ENCODE measurements at places on chromosomes 7 and 10.
A peak's percentile ranks its signal among the peaks of the same experiment; 100 is the strongest.

DNA sequence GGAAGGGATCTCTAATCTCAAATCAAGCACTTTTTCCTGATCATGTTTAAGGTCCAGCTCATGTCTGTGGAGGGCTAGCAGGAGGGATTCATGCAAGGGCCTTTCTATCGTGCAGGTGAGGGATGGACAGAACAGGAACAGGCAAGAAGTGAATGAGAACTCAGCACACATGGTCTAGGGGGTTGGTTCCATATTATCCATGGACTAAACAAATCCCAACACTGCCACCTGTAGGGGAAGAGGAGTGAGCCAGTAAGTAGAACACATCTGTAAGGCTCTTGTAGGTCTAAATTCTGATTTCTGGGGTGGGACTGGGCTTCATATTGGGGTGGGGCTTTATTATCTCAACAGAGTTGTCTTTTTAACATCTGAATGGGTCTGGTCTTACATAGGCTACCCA lies 138.0 kb upstream of the TARP start:
- H3K4me1 ChIP-seq, result peaks cover 17% of the 10 kb centered on the region
- no peak overlapping the region for H3K27ac ChIP-seq
- no peak for DNase-seq
- no peak overlapping the region for H3K4me3 ChIP-seq

GRCh38 chr10:132494866-132495630 lies 42.5 kb upstream of the INPP5A start:
- H3K27me3 ChIP-seq, result peaks cover 6% of the 10 kb centered on the region
- no peak overlapping the region for H3K27ac ChIP-seq
- H3K36me3 ChIP-seq, result no peaks in the 10 kb centered on the region
- DNase-seq, result no peak
- H3K4me1 ChIP-seq, result no peaks in the 10 kb centered on the region

GRCh38 chr7:107932805-107933204 lies 41.8 kb downstream of the DLD start:
- H3K4me1 ChIP-seq, result no peaks in the 10 kb centered on the region
- DNase-seq, result no peak
- no peak overlapping the region for H3K27ac ChIP-seq
- H3K4me3 ChIP-seq, result no peak overlapping the region
- peaks cover 26% of the 10 kb centered on the region for H3K36me3 ChIP-seq

DNA sequence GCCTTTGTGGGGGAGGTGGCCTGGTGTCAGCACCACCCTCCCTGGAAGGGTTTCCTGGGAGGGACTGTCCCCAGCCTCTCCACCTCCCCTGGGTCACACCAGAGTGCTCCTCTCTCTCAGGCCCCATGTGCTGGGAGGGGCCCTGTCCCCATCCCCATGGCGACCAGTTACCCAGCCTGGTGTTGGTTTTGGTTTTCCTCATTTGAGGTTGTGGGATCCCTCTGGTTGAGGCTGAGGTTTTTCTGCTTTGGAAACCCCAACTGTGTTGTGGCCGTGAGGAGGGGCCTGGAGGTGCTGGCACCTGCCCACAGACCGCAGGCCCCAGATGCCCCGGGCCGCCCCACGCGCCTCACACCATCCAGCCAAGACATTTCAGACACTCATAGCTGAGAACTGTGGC lies 106.3 kb downstream of the GRK5 start:
- H3K4me1 ChIP-seq, result peaks cover 52% of the 10 kb centered on the region
- no peak overlapping the region for H3K27ac ChIP-seq
- peaks cover 37% of the 10 kb centered on the region for H3K27me3 ChIP-seq
- DNase-seq, result peak; percentile 62
- peaks cover 12% of the 10 kb centered on the region for H3K36me3 ChIP-seq

DNA sequence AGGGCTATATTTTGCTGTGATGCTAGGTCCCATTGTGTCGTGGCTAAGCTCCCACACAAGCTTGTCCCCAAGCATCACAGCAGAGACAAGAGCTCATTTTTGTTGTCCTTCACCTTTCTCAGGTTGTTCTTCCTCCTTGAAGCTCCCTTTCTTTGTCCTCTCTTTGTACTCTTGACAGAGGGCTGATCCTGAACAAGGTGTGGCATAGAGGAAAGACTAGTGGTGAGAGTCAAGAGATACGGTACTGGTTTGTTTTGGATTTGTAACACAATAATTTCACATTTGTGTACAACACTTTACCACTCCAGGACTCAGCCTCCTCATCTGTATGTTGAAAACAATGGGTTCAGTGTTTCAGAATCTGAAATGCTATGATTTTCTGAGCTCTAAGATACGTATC lies 41.0 kb downstream of the MAGI2 start:
- no peak overlapping the region for H3K4me3 ChIP-seq
- H3K36me3 ChIP-seq, result no peaks in the 10 kb centered on the region
- H3K27me3 ChIP-seq, result no peaks in the 10 kb centered on the region
- no peak overlapping the region for H3K27ac ChIP-seq
- H3K4me1 ChIP-seq, result no peaks in the 10 kb centered on the region

- no peak for DNase-seq
- no peak overlapping the region for H3K4me3 ChIP-seq
- no peak overlapping the region for H3K27ac ChIP-seq
Observed at GRCh38 chr7:117472335-117472734, 7.5 kb upstream of the CFTR start.

DNA sequence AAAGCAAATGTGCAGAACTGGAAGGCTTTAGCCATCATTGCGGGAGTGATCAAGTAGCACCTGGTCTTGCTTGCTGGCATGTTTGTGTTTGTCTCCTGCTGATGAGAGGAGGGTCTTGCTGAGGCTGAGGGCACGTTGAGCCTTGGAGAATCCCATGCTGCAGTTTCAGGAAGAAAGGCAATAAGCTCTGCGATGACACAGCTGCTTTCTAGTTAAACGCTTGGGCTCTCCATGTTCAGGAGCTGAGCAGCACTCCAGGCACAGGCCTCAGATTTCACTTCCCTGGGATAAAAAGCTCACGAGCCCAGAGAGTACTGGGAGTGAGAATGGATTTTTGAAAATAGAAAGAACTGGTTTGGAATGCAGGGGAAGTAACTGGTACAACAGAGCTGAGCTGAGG lies 100.8 kb downstream of the LRRC18 start:
- no peak for DNase-seq
- H3K27ac ChIP-seq, result no peak overlapping the region
- H3K4me1 ChIP-seq, result no peaks in the 10 kb centered on the region
- H3K27me3 ChIP-seq, result peaks cover 6% of the 10 kb centered on the region
- no peaks in the 10 kb centered on the region for H3K36me3 ChIP-seq

GRCh38 chr10:118407026-118407425 lies 64.9 kb upstream of the FAM204A start:
- no peak for DNase-seq

DNA sequence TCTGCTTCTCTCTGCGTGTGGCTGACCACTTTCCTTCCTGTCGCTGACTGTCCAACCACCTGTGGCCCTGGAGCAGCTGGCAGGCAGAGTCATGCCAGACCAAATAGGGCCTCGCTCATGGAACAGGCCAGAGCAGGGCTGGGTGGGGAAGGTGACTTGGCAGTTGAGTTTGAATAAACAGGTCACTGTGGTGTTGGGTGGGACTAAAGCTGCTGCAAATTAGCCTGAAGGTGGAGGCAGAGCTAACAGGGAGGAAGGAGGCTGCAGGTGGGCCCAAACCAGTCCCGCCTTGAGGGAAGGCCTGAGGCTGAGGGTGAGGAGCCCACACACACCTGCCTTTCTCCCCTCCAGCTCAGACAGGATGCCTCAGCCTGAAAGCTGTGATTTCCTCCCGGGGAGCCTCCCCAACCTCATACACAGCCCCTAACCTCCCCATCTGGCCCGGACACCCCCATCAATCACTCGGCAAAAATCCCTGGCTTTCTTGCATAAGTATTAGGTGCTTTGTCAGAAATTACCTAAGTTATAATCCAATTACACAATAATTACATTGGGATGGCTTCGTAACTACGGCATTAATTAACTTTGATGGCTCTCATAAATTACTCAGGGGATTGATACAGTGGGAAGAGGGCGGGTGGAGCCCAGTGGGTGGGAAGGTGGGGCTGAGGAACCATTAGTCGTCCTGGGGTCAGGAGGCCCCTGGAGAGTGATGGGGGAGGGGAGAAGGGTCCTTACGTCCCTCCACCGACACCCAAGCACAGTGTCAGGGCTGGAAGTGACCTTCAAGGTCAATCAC lies 97.7 kb upstream of the PCBD1 start:
- H3K4me3 ChIP-seq, result no peak overlapping the region
- DNase-seq, result peak; percentile 8
- no peaks in the 10 kb centered on the region for H3K27me3 ChIP-seq
- H3K27ac ChIP-seq, result no peak overlapping the region
- no peaks in the 10 kb centered on the region for H3K36me3 ChIP-seq
- H3K4me1 ChIP-seq, result peaks cover 26% of the 10 kb centered on the region

GRCh38 chr10:132387764-132388210 lies 9.2 kb upstream of the PWWP2B start:
- H3K4me1 ChIP-seq, result peaks cover 4% of the 10 kb centered on the region
- no peaks in the 10 kb centered on the region for H3K27me3 ChIP-seq
- peak overlapping the region; percentile 71 for H3K27ac ChIP-seq
- peak; percentile 76 for DNase-seq
- H3K36me3 ChIP-seq, result no peaks in the 10 kb centered on the region
- peak overlapping the region; percentile 22 for H3K4me3 ChIP-seq

DNA sequence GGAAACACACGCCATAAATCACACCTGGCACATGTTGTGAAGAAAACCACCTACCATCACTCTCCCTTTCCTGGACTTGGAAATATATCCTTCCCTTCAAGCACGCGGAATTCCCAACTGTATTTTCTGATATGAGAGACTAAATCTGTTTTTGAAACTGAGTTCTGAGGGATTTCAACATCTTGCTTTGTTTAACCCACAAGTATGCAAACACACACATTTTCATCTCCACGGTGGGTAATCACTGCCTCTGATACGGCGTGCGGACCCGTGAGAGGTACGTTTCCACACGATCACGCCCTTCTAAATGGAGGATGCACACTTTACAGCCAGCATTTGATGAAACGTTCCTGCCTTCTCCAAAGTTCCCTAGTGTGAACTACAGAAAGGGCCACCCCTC lies 83.4 kb downstream of the ZRANB1 start:
- H3K36me3 ChIP-seq, result no peaks in the 10 kb centered on the region
- H3K4me3 ChIP-seq, result no peak overlapping the region
- H3K27me3 ChIP-seq, result no peaks in the 10 kb centered on the region
- no peak overlapping the region for H3K27ac ChIP-seq

DNA sequence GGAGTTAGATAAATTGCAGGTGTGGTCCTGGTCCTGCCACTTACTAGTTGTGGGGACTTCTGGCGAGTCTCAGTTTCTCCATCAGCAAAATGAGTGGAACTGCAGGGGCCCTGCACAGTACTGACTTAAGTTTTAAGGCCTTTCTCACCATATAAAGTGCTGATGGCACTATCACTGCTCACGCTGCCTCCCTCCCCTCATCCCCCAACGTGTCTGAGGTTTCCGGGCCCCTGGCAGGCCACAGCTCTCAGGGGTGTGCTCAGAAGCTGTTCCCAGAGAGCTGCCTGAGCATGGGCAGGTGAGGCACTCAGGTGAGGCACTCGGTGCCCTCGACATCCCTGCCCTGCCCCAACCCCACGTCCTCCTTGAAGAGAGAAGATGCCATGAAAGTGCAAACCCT lies 74.2 kb downstream of the VOPP1 start:
- no peak for DNase-seq
- H3K36me3 ChIP-seq, result peaks cover 26% of the 10 kb centered on the region
- H3K27ac ChIP-seq, result peak overlapping the region; percentile 43
- no peak overlapping the region for H3K4me3 ChIP-seq
- H3K27me3 ChIP-seq, result no peaks in the 10 kb centered on the region

GRCh38 chr7:39402034-39402433 lies 164.2 kb upstream of the YAE1 start:
- H3K27ac ChIP-seq, result no peak overlapping the region
- H3K36me3 ChIP-seq, result no peaks in the 10 kb centered on the region
- H3K4me3 ChIP-seq, result no peak overlapping the region
- no peak for DNase-seq
- H3K4me1 ChIP-seq, result no peaks in the 10 kb centered on the region

- H3K4me3 ChIP-seq, result no peak overlapping the region
- H3K4me1 ChIP-seq, result peaks cover 3% of the 10 kb centered on the region
- peaks cover 46% of the 10 kb centered on the region for H3K27me3 ChIP-seq
- no peaks in the 10 kb centered on the region for H3K36me3 ChIP-seq
- no peak for DNase-seq
- H3K27ac ChIP-seq, result no peak overlapping the region
Observed at GRCh38 chr7:29147821-29148220, 1.5 kb upstream of the CPVL start.

DNA sequence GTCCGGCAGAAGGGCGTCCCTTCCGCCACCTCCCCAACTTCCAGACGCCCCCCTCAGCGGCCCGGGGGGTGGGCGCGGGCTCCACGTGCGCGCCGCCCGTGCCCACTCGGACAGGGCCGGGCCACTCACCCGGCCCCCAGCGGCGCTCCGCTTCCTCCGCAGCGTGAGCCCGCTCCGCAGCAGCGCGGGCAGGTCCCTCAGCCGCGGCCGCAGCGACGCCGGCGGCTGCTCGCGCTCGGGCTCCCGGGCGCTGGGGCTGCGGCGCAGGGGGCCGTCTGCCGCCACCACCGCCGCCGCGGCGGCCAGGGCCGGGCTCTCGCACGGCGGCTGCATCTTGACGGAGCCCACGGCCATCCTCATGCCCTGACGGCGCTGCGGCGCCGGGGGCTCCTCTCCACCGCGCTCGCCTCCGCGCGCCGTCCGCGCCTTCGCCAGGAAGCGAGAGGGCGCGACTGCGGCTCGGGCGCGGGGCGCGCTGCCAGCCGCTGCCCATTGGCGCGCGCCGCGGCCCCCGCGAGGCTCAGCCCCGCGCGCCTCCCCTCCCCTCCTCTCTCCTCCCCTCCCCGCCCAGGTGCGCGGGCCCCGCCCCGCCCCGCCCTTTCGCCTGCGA lies at the start of gene RAPGEF5:
Gene RAPGEF5, minus strand, starts transcription at position 454 of the 610 bp plus-strand sequence. Its CDS starts 94 bp downstream, at position 360.
- no peak for DNase-seq
- no peak within 1 kb of the TSS for H3K27ac ChIP-seq
- peak within 1 kb of the TSS; percentile 66 for H3K4me3 ChIP-seq

- no peak overlapping the region for H3K27ac ChIP-seq
- H3K36me3 ChIP-seq, result no peaks in the 10 kb centered on the region
- H3K4me1 ChIP-seq, result peaks cover 2% of the 10 kb centered on the region
- no peaks in the 10 kb centered on the region for H3K27me3 ChIP-seq
- DNase-seq, result no peak
Observed at GRCh38 chr10:103839519-103839871, 15.9 kb downstream of the SH3PXD2A start.

GRCh38 chr10:108362961-108363360 lies 1198.5 kb upstream of the SORCS1 start:
- no peaks in the 10 kb centered on the region for H3K36me3 ChIP-seq
- H3K27ac ChIP-seq, result no peak overlapping the region
- no peak overlapping the region for H3K4me3 ChIP-seq
- H3K27me3 ChIP-seq, result no peaks in the 10 kb centered on the region

GRCh38 chr10:955127-955819 lies 23.8 kb upstream of the LARP4B start:
- H3K27ac ChIP-seq, result no peak overlapping the region
- H3K27me3 ChIP-seq, result peaks cover 6% of the 10 kb centered on the region
- no peak overlapping the region for H3K4me3 ChIP-seq
- no peaks in the 10 kb centered on the region for H3K36me3 ChIP-seq

Measured in activated CD4-positive, alpha-beta T cell treated with anti-CD3 and anti-CD28 coated beads, Interleukin-2, amount 10 ng/mL, durations not matched to agents 7 days and 5 days (primary cell).